Smooth muscle cell of the umbilical artery (primary cell): ENCODE measurements at places on chromosomes 13 and 19. TPM values are rescaled to one million over a fixed set of nuclear protein-coding genes. Genes with fewer than 3 reads are reported as not detected.

Gene KL
- under 0.01 TPM in 1 of 2 replicates, not detected in the other for total RNA-seq

Gene KPTN
- total RNA-seq: 3.2 and 5.9 TPM in 2 replicates

Gene DLL3
- total RNA-seq: under 0.01 and 0.32 TPM in 2 replicates

Gene NLRP9
- not detected in 2 replicates for total RNA-seq

Gene CRYL1
- 10.2 and 11.6 TPM in 2 replicates for total RNA-seq

Gene RNF225
- total RNA-seq: not detected in 2 replicates

Gene ZNF560
- total RNA-seq: 1.5 and 5.8 TPM in 2 replicates

Gene PPM1N
- total RNA-seq: 0.46 and 0.59 TPM in 2 replicates

Gene TINCR
- 0.09 TPM in 1 of 2 replicates, not detected in the other for total RNA-seq

Gene CGB8
- total RNA-seq: not detected in 2 replicates

Gene SLC10A2
- total RNA-seq: not detected in 2 replicates

Gene SKA3
- total RNA-seq: 2.7 and 4.4 TPM in 2 replicates

Gene ZNF729
- not detected in 2 replicates for total RNA-seq

Gene POSTN
- total RNA-seq: 20.1 and 201 TPM in 2 replicates

Gene HSH2D
- total RNA-seq: not detected in 2 replicates

Gene ICAM4
- 1.9 and 2.1 TPM in 2 replicates for total RNA-seq

Gene NALCN
- 27.0 and 58.8 TPM in 2 replicates for total RNA-seq

Gene PTH2
- total RNA-seq: not detected in 2 replicates

Gene GGN
- 0.30 and 0.88 TPM in 2 replicates for total RNA-seq

Gene SERP2
- total RNA-seq: 1.4 and 2.4 TPM in 2 replicates

Gene PLEKHA4
- total RNA-seq: 4.2 and 6.6 TPM in 2 replicates

Gene LRG1
- not detected in 2 replicates for total RNA-seq

Gene ZNF345
- total RNA-seq: 1.2 and 1.5 TPM in 2 replicates

Gene SHC2
- total RNA-seq: 0.78 and 1.8 TPM in 2 replicates

Gene NLRP11
- total RNA-seq: not detected in 2 replicates

Gene COMP
- total RNA-seq: 0.09 and 3.0 TPM in 2 replicates

Gene CCL25
- total RNA-seq: not detected in 2 replicates

Gene CYP4F2
- total RNA-seq: not detected in 2 replicates

Gene ZNF283
- total RNA-seq: 16.7 and 22.9 TPM in 2 replicates

Gene KASH5
- total RNA-seq: not detected in 2 replicates

Gene CYP2A6
- total RNA-seq: 0.30 TPM in 1 of 2 replicates, not detected in the other

Gene C19orf73
- 0.89 and 0.97 TPM in 2 replicates for total RNA-seq

Gene ATCAY
- total RNA-seq: not detected in 2 replicates

Gene SHISA7
- total RNA-seq: not detected in 2 replicates
